GM12864 (cell line): ENCODE measurements at places on chromosomes 6 and 20.

DNA sequence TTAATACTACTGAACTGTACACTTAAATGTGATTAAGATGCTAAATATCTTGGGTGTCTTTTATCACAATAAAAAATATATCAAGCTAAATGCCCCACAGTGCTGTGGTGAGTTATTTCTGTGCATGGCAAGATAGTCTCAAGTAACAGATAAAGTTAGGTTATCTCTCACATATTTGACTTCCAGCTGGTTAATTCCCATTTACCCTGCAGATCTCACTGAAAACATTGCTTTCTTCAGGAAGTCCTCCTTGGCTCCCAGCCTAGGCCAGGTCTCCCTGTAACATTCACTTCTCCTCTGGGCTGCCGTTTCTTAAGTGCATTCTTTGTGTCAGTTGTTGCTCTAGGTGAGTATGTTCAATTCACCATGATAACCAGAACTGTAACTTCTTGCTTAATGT is 59.1 kb downstream of the SLC22A1 start:
- no peak for DNase-seq

DNA sequence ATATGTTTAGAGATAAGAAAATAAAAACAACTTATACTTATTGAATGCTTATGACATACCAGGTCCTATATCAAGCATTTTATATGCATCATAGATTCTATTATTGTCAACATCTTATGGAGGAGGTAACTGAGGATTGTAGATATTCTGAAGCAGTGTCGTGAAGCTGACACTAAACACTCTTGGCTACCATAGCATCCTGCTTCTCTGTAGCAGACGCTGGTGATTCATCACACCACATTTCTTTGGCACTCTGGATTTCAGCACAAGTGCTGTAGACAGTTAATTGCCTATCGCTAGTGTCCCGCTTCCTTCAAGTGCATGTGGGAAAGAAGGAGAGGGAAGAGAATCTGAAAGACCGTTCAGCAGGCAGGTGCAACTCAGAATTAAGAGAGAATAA is 317.1 kb downstream of the PLCB1 start:
- no peak for DNase-seq

DNA sequence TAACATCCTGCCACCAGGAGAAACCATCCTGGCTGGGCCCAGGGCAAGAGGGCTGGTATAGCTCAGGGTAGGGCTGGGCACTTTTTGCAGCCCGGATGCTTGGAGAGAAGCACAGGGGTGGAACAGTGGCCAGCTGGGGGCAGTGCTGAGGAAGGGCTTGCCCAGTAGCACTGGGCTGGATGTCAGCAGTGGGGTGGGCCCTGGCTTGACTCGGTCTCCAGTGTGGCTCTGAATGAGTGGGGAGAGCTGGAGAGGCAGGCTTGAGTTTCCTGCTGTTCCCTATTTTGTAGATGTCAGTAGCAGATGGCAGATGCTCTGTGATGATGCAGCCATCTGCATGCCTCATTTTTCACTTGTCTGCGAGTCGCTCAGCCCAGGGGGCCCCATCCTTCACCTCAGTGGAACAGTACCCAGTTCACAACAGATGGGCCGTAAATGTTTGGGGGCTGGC is 56.3 kb upstream of the TULP1 start:
- no peak for DNase-seq

- DNase-seq, result no peak
Observed at GRCh38 chr6:37725957-37726356, 28.3 kb upstream of the MDGA1 start.

GRCh38 chr20:10632721-10633509 is 40.9 kb downstream of the JAG1 start:
- no peak for DNase-seq

- no peak for DNase-seq
Observed at GRCh38 chr20:12030470-12030869, 112.8 kb downstream of the BTBD3 start.

DNA sequence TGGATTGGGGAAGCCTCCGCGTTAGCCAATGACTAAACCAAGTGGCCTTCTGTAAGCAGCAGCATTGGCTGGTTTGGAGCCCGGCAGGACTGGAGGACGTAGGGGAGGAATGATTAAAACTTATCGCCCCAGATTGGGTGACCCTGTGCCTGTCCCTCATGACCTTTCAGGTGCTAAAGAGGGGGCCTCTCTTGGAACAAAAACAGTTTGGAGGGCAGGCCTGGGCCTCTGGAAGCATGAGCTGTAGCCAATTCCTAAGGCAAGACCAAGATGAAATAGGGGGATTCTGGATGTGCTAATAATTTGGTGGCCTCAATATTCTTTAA is 1.4 kb downstream of the GMPR start:
- DNase-seq, result no peak

GRCh38 chr20:18431206-18431605 is 35.6 kb downstream of the DZANK1 start:
- DNase-seq, result no peak

- DNase-seq, result no peak
Observed at GRCh38 chr6:165849534-165850430, 186.7 kb upstream of the PDE10A start.

DNA sequence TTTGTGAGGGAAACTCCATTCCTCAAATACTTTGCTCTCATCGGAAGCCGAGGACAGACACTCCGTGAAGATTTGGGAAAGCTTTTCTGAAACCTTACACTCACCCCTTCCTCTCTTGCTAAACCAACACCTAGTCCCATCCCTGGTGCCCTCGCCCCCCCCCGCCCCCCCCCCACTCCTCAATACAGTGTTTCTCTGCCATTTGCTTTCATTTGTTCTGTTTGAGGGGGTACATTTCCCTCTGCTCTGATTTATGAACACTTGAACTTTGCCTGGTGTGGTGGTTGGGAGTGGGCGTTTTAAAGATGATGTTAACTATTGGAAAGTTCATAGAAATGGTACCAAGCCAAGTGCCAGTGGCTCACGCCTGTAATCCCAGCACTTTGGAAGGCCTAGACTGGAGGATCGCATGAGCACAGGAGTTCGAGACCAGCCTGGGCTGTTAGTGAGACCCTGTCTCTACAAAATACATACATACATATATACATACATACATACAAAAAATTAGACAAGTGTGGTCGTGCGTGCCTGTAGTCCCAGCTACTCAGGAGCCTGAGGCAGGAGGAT is 1.1 kb downstream of the RAB32 start:
- no peak for DNase-seq

- no peak for DNase-seq
Observed at GRCh38 chr20:45230631-45231030, 9.5 kb downstream of the SEMG2 start.

GRCh38 chr6:17004269-17004668 is 97.6 kb upstream of the STMND1 start:
- DNase-seq, result no peak

DNA sequence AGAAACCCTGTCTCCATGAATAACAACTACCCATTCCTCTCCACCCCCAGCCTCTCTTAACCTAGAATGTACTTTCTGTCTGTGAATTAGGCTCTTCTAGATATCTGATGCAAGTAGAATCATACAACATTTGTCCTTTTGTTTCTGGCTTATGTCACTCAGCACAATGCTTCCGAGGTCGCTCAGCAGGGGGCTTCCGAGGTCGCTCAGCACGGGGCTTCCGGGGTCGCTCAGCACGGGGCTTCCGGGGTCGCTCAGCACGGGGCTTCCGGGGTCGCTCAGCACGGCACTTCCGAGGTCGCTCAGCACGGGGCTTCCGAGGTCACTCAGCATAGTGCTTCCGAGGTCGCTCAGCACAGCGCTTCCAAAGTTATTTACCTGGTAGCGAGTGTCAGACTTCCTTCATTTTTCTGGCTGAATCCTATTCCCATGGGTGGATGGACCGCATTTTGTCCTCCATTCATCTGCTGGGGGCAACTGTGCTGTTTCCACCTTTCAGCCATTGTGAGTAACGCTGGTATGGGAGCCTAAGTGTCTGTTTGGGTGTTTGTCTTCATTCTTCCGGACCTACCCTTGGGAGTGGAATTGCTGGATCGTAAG is 31.0 kb upstream of the BHLHE23 start:
- DNase-seq, result no peak

DNA sequence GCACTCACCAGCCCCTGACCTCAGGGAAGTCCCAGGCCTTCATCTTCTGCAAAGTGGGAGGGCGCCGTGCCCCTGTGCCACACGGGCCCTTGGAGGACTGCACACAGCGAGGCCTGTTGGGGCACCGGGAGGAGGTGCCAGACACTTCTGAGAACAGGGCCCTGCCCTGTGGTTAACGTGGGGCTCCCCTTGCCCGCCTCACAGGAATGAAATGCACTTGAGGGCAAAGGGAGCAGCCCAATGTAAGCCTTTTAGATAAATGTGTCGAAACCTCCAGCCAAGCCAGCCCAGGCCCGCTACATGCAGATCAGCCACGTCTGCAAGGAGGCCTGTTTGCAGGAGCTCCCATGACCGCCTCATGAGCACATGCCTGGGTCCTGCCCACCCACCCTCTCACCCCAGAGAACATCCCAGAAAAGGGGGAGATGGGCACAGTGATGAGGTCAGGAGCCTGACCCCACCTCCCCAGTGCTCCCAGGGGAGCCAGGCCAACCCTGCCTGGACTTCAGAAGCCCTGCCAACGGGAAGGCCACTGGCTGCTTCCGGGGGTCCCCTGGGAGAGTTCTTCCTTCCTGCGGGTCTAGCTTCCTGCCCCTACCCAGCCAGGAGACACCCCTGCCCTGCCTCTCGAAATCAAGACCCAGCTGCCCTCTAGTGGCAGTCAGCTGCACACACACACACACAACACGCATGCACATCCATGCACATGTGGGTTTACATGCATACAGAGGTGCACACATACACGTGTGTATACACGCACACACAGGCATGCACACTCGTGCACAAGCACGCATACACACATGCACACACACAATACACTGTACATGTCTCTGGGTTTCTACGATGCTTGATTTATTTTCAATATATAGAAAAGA is 178.7 kb downstream of the TAF4 start:
- DNase-seq, result no peak
